ENCODE measurements at places on chromosomes 2 and 18. TPM values are rescaled to one million over a fixed set of nuclear protein-coding genes. Genes with fewer than 3 reads are reported as not detected.

ZC3H15 gene
- 30.5 TPM for total RNA-seq

- no peak for DNase-seq
Measured at GRCh38 chr18:22409445-22409844, 8.3 kb downstream of the CTAGE1 start.

- DNase-seq = no peak
Measured at GRCh38 chr2:75632813-75633212, 13.8 kb upstream of the MRPL19 start.

DNA sequence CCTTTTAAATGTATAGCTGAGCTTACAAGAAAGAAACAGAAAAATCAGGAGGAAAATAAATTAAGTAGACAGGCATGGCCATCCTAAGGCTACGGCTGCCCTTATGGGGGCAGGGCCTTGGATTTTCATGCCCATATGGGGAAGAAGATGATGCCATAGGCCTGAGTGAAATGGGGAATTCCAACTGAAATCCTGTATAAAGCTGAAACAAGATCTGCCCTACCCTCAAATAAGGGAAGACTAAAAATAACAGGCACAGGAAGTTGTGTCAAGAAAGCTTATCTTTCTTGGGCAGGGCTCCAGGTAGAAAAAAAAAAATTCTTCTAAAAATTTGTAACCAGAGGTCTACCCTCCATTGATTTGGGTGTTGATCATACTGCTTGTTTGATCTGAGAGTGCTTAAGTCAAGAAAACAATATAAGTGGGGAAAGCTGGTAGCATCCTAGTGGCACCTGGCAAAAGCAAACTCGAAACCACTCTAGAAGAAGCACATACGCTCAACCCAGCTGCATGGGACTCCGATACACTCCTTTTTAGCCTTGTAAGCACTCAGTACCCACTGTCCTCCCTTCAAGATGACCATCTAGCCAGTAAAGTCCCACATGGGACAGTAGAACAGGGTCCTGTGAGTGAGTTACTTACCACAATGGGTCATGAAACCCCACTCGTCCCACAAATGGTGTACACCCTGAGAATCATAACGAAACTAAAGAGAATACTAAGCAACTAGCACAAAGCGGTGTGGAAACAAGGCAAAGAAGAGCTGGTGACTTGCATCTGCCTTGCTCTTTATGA, 22.3 kb downstream of the DNAH7 start:
- no peak for DNase-seq

COBLL1 gene
- total RNA-seq = 15.3 TPM

- DNase-seq = no peak
Measured at GRCh38 chr2:101546376-101547058, 71.6 kb upstream of the RFX8 start.

DNA sequence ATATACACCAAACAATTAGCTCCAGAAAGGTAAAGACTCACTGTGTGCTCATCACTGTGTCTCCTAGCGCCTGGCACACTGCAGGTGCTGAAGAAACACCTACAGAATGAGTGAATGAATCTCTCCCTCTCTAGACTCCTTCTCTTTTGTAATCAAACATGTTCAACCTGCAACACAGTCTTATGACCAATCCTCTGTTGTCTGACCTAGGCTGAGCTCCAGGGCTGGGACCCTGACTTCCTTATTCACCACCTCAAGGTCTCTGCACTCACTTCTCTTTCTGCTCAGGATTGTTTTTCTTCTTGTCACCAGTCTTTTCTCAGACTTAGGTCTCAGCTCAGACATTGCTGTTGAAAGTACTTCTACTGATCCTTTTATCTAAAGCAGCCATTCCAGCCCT, 9.8 kb downstream of the CKAP2L start:
- DNase-seq = no peak

DNA sequence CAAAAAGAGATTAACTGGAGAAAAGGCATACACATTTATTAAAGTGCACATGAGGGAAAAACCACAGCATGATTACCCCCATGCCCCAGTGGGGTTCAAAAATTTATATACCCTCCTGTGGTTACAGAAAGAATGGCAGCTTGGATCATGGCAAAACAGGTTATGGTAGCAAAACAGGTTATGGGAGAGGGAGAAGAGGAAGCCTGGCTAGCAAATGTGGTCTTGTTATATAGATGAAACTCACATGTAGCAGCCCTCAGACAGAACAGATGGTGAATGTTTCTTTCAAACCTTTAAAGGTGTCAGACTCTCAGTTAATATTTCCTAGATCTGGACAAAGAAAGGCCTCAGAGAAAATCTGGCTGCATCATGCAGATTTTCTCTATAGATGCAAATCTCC, 178.2 kb upstream of the ZC3H15 start:
- DNase-seq = no peak

DNA sequence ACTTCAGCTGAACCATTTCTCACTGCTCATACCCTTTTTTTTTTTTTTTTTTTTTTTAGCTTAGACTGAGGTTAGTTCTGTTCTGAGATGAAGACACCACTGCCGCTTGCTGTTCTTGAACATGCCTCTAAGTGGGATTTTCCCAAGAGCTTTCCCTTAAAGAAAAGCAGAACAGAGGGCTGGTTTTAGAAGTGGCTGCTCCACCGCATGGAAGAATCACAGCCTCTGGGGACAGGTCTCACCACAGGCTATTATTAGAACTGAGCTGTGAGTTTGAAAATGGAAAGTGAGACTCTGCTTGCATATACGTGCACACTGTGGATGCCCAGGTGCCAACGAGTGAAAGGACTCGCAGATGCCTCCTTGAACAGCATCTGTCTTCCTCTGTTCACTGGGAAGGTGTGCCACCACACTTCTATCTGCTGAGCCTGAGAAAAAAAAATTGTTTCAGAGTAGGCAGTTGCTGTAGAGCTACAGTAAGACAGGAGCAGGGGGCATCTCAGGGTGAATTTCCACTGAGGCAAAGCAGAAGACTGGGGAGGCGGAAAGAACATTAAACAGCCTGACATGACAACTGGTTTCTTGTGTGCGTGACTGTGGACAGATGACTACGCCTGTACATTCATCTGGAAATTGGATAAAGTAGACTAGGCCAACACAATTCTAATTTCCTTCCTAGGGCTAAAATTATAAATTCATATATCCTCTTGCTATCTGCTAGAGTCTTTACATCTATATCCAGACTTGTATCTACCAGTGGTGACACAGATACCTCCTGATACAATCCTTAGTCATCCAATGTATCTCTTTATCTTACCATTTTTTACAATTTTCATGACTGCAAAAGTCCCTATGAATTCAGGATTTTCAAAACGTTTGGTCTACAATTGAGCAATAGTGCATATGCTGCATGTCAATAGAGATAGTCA, 1045.7 kb upstream of the CELF4 start:
- DNase-seq = no peak

GRCh38 chr2:100791294-100791935, 28.5 kb upstream of the NPAS2 start:
- DNase-seq = no peak

DNA sequence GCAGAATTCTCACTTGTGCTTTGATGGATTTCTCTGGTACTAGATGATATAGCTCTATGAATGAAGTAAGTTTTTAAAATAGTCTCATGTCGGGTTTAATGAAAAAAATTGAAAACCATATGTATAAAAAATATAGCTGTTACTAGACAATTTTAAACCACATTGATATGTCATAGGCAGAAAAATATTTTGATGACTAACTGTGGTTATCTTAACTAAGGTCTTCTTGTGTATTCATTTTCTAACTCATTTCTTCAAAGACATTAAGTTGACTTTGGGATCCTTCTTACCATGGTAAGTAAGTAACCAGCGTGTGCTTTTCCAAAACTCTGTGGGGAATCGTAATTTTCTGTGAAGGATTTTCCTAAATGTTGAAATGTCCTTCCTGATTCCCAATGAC, 160.9 kb upstream of the COL3A1 start:
- DNase-seq = no peak

SERPINB4 gene
- not detected for total RNA-seq

DNA sequence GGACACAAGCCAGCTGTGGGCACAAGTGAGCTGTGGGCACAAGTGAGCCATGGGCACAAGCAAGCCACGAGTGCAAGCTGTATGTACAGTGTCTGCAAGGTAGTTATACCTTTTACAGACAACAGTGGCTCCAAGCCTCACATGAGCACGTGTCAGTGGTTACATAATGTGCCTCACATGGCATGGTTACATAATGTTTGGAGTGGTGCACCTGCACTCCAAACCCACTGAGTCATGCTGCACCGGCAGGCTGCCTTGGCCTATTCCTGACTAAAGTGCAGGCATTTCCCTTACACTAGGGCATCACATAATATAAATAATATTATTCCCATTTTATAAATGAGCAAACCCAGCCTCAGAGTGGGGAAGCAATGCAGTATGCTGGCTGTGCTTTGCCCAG, 62.6 kb downstream of the MARCO start:
- no peak for DNase-seq

DNA sequence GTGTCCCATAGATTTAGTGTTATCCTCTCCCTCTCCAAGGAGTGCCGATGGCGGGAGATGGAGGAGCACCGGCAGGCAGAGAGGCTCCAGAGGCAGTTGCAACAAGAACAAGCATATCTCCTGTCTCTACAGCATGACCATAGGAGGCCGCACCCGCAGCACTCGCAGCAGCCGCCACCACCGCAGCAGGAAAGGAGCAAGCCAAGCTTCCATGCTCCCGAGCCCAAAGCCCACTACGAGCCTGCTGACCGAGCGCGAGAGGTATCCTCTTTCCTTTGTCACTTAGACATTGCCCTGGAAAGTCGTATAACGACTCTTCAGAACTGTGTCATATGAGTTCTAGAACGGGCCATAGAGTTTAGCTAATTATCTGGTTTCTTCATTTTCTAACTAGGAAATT, 132.2 kb upstream of the IL1R2 start:
- DNase-seq = no peak

- no peak for DNase-seq
Measured at GRCh38 chr2:47719099-47719498, 63.8 kb upstream of the MSH6 start.

DNA sequence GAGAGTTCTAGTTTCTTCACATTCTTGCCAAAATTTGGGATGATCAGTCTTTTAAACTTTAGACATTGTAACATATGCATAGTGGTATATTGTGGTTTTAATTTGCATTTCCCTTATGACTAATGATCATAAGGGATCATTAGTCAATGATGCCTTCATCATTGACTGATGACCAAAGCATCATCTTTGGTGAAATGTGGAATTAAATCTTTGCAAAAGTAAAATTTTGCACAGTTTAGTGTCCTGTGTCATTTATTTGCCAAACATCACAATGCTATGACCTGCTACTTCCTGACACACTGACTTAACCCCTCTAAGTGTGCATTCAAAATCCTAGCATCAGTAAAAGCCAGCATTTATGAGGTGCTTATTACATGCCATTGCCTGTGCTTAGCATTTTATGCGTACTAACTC, 58.9 kb upstream of the SLC1A4 start:
- DNase-seq = no peak

DNA sequence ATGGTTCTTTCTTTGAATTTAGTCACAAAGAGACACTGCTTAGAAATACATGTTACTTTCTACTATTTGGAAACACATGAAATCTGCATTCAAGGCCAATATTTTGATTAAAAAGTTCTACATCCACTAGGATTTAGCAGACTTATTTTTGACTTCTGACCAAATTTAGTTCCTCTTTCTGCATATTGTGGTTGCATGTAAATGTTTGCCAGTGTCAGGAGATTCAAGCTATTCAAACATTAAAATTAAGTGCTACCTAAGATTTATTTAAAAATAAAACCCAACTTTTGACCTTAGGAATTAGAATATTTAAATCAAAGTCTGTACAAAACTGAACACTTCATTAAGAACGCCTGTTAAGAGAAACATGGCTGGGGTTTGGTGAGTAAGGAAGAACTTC, 891.1 kb downstream of the CPS1 start:
- DNase-seq = no peak

- peak; percentile 50 for DNase-seq
Measured at GRCh38 chr18:48806551-48807261, 144.1 kb downstream of the SMAD7 start.

- DNase-seq = no peak
Measured at GRCh38 chr2:178819147-178819875, 12.1 kb upstream of the TTN start.

- no peak for DNase-seq
Measured at GRCh38 chr2:118121101-118121500, 32.8 kb downstream of the INSIG2 start.

- DNase-seq = no peak
Measured at GRCh38 chr2:127261804-127262406, 32.0 kb downstream of the ERCC3 start.

DNA sequence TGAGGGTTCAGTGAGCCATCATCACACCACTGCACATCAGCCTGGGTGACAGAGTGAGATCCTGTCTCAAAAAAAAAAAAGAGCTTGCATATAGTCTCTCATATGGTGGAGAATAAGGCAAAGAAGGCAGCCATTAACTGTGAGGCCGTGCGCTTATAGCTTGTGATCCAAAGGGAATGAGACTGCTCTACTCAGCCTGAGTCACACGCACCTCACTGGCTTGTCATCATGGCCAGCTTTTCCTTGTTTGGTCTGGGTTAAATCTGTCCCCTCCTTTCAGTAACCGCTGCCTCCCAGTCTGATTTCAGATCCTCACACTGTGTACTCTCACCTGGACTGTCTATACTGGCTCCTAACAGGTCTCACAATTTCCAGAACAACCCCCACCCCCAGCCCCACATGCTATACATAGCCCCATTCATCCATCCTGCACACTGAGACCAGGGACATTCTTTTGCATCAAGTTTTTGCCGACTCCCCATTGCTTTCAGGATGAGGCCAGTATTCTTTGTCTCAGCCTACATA, 35.3 kb upstream of the ANKRD44 start:
- no peak for DNase-seq

ALK gene
- 0.14 TPM for total RNA-seq

DNA sequence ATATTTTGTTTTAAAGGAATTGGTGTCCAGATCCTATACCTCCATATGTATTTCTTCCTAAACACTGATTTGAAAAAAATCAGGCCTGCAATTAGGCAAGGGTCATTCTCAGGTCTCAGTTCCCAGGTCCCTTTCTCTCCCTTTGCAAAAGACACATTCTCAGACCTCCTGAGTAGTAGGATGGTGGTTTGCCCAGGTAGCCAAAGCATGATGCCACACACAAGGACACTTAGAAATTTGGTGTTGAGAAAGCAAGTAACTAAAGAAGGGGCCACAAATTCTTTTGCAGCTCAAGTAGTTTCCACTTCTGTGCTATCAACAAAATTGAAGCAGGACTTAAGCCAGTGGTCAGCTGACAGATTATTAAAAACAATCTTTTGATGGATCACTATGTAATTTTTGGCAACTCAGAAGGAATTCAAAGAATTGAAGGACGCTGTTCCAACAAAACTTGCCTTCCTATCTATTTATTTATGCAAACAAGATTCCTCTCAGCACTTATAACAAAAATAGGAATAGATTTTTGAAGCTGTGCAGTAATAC, 6.6 kb upstream of the MYO5B start:
- DNase-seq = no peak

Data from left ventricle myocardium inferior (tissue), 1 donor.